ENCODE measurements at places on chromosomes 6 and 20.

GRCh38 chr6:108884211-108885059 is 36.2 kb downstream of the ARMC2 start:
- DNase-seq, result no peak

- no peak for DNase-seq
These were observed 8.4 kb upstream of the OPRM1 start for GRCh38 chr6:154030646-154031045.

- no peak for DNase-seq
These were observed 583.5 kb downstream of the EYS start for GRCh38 chr6:65123521-65123920.

DNA sequence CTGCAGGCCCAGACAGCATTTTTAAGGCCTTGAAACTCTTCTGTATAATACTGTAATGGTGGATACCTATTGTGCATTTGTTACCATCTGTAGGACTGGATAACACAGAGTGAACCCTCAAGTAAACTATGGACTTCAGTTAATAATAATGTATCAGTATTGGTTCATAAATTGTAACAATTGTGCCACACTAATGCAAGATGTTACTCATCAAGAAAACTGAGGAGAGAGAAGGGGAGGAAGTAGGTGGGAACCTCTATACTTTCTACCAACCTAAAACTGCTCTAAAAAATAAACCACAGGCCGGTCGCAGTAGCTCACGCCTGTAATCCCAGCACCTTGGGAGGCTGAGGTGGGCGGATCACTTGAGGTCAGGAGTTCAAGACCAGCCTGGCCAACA is 10.8 kb downstream of the MAPK13 start:
- no peak for DNase-seq

DNA sequence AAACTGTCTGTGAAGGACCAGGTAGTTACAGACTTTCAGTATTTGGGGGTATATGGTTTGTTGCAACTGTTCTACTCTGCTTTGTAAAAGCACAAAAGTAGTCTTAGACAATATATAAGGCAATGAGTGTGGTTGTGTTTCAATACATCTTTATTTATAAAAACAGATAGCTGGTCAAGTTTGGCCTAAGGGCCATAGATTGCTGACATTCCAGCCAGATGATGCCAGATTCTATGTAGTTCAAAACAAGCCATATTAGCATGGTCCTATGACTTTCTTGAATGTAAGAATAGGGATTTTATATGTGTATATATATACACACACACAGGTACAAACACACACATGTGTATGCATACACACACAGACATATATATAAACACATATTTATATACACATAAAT is 201.8 kb downstream of the GRIK2 start:
- no peak for DNase-seq

- DNase-seq, result no peak
These were observed 1.4 kb downstream of the ZNF184 start for GRCh38 chr6:27471365-27472115.

DNA sequence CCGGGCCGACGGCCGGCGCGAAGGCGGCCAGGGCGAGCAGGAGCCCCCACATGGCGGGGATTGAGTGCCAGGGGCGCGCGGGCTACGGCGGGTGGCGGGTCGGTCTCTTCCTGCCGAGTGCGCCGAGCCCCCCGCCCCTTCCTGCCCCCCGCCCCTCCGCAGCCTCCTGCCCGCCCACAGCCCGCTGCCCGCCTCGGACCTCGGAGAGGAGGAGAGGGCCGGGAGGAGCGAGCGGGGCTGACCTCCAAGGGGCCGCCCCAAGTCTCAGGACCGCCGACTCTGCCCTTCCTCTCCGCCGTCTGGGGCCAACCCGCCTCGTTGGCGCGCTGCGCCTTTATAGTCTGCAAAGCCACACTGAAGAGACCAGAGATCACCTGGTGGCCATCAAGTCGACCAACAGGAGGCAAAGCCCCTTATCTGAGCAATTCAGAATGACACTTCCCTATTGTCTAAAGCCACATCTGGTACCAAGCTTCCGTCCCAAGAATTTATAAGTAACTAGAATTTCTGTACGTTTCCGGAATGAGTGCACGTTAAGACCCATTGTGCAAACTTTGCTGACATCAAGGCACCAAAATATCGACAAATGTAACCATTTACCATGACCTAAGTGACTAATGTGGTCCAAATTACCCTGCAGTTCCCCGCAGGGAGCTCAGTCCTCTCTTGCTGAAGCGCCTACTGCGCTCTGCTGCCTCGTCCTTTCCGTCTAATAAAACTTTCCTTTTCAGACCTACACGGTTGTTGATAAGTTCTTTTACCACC is at the start of gene CPXM1:
CPXM1 (minus strand) TSS at position 107 of the 765 bp plus-strand sequence; CDS start at position 52, 55 bp downstream.
- DNase-seq, result no peak

- DNase-seq, result no peak
These were observed 178.1 kb upstream of the PRDM1 start for GRCh38 chr6:105907991-105908390.

GRCh38 chr20:30513050-30513628 is 744.3 kb upstream of the DEFB115 start:
- no peak for DNase-seq

DNA sequence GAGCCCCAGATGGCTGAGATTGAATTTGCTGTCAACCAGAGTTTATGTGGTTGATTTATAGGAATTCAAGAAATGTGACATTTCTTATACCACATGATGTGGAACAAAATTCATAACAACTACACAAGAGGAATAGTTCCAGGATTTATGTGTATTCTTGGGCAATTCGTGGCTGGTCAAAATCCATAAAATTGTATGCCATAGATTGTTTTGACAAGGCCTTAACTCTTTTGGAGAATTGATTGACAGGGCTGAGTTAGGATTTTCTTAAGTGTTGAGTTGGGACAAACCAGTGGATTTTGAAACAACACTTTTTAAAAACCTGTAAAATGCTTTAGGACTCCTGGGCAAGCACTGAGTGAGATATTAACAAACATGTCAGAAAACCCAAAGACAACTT is 19.4 kb upstream of the SLC2A12 start:
- DNase-seq, result no peak

DNA sequence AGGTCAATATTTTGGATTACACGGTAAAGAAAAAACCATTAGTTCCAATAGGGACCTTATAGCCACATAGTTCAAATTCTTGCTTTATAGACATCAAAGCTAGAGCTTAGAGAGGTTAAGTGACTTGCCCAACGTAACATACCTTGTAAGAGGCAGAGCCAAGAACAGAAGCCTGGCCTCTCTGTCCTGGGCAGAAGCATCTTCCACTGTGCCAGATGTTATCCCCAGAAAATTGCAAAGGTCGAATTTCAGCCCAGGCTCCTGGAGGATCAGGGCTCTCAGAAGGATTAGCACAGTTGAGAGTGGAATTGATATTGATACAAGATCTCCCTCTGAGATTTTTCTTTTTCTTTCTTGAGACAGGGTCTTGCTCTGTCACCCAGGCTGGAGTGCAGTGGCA is 6.1 kb downstream of the SMIM28 start:
- no peak for DNase-seq

Measured in T-helper 22 cell (primary cell).